ENCODE measurements at places on chromosomes 16 and 17.

- no peak for DNase-seq
Observed at GRCh38 chr16:57283214-57283958, 1.1 kb downstream of the PLLP start.

GRCh38 chr17:5437721-5438317 lies 1.1 kb downstream of the C1QBP start:
- no peak for DNase-seq

- DNase-seq = no peak
Observed at GRCh38 chr16:4306470-4307214, 9.2 kb upstream of the GLIS2 start.

DNA sequence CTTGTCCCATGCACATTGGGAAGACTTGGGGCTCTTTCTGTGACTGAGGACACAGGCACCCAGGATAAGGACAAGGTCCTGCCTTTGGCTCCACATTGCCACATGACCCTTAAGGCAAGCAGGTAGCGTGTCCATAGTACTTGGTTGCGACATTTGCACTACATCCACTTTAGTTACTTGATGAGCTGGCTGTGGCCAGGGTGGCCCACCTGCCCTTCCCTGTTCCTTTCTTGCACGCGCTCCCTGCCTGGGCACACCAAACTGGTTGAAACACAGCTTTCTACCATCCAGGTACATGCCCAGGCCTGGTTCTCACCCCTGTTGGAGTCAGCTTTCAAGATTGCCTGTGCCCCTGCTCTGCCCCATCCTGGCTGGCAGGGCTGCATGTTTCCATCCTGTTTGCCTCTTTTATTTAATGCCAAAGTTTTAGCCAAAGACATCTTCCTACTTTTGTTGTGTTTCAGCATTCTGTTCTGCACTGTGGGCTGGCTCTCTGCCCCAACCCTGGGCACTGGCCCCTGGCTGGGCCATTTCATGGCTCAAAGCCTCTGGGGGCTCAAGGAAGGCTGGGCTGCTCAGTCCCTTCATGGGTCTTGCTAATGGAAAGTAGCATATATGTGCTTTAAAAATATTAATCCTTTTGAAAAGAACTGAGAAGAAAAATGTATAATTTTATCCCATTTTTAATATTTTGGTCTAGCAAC lies 3.2 kb downstream of the B3GNT9 start:
- DNase-seq = no peak

- DNase-seq = no peak
Observed at GRCh38 chr17:34110315-34110714, 144.8 kb upstream of the CCL2 start.

GRCh38 chr16:49431591-49432290 lies 58.1 kb downstream of the C16orf78 start:
- DNase-seq = no peak

- DNase-seq = no peak
Observed at GRCh38 chr16:23679274-23679985, 741 bp downstream of the PLK1 start.

- no peak for DNase-seq
Observed at GRCh38 chr17:49450735-49451134, 36.1 kb upstream of the PHB1 start.

GRCh38 chr16:16042076-16042475 lies 92.7 kb downstream of the ABCC1 start:
- no peak for DNase-seq

- no peak for DNase-seq
Observed at GRCh38 chr16:85844786-85845185, 45.3 kb downstream of the COX4I1 start.

Data from ascending aorta (tissue), 2 donors.